Amygdala (tissue), 56 donors: ENCODE measurements at places on chromosomes 7 and 10.
A peak's percentile ranks its signal among the peaks of the same experiment; 100 is the strongest.

GRCh38 chr10:79379512-79380124 lies 32.3 kb downstream of the PPIF start:
- DNase-seq, result no peak

DNA sequence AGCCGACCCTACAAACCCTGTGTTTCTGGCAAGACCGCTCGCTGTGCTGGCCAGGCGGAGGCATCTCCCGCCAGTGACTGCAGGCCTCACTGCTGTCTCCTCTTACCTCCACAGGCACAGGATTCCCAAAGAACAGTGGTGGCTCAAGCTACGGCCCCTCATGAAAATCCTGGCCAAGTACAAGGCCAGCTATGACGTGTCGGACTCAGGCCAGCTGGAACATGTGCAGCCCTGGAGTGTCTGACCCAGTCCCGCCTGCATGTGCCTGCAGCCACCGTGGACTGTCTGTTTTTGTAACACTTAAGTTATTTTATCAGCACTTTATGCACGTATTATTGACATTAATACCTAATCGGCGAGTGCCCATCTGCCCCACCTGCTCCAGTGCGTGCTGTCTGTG lies 36.2 kb downstream of the PITRM1 start:
- DNase-seq, result no peak

GRCh38 chr7:121557034-121557892 lies 161.2 kb upstream of the FAM3C start:
- DNase-seq, result no peak

- DNase-seq, result no peak
Measured at GRCh38 chr10:96608805-96609204, 22.0 kb upstream of the TM9SF3 start.

DNA sequence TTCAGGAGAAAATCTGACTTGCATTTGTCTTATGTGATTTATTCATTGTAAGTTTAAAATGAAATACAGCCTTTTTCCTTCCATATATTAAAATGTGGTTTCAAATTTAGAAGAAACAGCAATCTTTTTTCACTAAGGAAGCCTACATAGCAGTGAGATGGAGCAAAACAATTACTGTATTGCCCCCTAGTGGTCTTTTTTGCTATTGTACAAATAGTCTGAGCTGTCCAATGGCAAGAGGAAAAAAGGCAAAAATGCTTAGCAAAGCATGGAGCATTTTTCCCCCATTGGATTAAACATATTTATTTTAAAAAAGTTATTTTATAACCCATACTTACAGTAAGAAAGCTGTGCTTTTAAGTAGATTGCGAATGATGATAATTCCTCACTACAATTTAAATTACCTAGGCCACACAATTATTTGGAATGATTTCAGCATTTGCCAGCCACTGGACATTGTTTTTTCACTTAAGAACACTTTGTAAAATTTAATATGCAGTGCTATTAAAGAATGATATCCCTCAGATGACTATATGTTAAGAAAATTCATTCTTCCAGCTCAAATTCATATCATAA lies 119.5 kb downstream of the CPED1 start:
- DNase-seq, result no peak

DNA sequence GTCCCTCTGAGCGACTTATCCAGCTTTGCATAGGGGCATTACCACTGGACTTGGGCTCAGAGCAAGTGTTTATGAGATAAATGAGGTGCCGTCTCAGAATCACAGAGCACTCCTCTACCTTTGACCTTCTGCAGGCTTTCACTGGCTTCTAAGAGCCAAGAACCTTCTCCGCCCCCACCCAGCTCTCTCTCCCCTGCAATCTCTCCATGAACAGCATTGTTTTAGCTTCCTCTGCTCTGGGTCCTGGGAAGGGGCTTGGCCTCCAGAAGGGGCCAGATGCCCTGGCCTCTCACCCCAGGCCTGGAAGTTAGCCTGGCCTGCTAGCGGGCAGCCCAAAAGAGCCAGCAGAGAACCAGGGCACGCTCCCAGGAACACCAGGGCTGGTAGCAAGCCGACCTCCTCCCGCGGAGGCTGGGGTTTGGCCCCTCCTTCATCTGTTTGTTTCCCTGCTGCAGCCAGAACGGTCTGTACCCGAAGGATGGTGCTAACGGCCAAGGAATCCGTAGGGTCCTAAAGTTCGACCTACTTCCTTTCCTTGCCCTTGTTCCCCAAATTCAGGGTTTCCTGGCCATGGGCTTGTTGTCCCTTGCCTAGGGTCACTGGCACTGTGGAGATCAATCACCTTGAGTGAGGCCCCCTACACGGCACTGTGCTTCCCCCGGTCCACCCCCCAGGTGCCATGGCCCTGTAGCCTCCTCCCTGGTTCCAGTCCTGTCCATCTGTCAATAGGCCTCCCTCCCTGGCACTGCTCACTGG lies 18.7 kb upstream of the DDIT4 start:
- peak; percentile 89 for DNase-seq

GRCh38 chr10:67975871-67976270 lies 91.4 kb downstream of the SIRT1 start:
- no peak for DNase-seq

GRCh38 chr7:26368542-26368941 lies 76.9 kb downstream of the SNX10 start:
- DNase-seq, result no peak

- DNase-seq, result no peak
Measured at GRCh38 chr10:74871595-74872382, 45.4 kb downstream of the KAT6B start.

GRCh38 chr7:35258125-35258867 lies 4.4 kb upstream of the TBX20 start:
- DNase-seq, result no peak

DNA sequence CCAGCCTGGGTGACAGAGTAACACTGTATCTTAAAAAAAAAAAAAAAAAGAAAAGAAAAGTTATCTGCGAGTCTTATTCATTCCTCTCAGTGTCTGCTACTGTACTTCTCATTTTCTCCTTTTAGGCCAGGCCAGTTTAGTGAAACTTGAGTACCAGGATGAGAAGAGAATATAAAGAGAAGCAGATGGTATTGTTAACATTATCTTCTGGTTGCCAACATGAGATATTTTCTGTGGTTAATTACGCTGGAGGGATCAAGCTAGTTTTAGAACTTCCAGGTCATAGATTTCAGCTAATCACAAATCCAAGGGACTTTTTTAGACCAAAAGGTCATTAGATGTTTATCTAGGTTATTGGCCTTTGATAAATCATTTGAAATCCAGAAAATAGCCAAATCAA lies 252.6 kb upstream of the SMIM30 start:
- DNase-seq, result no peak

DNA sequence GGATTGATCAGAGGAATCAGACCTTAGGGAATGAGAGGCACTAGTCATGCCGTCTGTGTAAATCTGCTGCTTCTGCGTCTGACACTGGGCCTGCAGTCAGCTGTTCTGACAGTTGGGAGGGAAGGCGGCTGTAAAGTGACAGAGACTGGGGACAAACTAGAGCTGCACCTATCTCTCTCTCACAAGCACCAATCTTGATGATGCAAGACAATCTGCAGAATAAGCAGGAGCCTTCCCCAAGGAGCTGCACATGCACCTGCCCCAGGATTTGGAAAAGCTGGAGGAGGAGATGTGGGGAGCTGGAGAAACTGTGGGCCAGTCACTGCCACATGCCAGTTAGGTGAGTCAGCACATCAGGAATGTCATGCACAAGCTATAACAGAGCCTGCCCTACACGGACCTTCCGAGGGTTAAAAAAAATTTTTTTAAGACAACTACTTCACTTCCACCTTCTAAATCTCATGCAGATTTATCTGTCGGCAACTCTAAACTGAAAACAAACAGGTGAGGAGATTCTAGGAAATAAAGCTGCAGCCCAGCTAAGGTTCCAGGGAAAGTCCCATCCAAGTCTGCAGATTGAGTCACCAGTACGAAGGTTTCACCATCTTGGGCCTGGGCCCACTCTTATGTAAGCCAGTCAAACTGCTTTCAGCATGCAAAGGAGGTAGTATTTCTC lies 39.2 kb downstream of the ENO4 start:
- DNase-seq, result no peak
